NCI-H1105 treated with DMSO at 0.1 percent for 48 hours (cell line): ENCODE measurements at places on chromosomes 3 and 15.

DNA sequence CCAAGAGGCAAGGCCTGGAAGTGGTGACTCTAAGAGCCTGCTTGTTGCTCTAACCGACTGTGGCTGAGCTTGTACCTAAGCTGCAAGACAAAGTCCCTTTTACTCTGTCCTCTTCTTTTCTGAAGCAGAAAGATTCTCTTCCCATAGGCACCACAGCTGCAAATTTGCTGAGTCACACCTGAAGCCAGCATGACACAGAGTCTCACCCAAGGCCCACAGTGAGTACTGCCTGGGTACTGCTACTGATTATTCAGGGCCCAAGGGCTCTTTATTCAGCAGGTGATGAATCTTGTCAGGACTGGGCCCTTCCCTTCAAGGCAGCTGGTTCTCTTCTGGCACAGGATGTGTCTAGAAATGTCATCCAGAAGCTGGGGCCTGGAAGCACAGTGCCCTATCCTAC lies 18.9 kb upstream of the TIGIT start:
- no peak for DNase-seq

GRCh38 chr3:102205647-102206046 lies 229.2 kb upstream of the ZPLD1 start:
- no peak for DNase-seq

DNA sequence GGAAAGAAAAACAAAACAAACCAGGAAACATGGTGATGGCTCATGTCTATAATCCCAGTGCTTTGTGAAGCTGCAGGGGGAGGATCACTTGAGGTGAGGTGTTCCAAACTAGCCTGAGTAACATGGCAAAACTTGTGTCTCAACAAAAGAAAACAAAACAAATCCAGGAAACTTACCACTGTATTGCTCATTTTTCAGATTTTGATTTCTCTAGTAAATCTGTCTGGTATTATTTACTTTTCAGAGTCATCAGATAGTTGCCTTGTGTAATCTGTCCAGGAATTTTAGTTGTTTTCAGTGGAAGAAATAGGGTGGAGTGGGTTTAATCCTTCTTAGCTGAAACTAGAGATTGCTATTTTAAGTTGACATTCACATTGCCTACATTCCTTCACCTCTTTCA lies 91.8 kb upstream of the ALCAM start:
- no peak for DNase-seq

DNA sequence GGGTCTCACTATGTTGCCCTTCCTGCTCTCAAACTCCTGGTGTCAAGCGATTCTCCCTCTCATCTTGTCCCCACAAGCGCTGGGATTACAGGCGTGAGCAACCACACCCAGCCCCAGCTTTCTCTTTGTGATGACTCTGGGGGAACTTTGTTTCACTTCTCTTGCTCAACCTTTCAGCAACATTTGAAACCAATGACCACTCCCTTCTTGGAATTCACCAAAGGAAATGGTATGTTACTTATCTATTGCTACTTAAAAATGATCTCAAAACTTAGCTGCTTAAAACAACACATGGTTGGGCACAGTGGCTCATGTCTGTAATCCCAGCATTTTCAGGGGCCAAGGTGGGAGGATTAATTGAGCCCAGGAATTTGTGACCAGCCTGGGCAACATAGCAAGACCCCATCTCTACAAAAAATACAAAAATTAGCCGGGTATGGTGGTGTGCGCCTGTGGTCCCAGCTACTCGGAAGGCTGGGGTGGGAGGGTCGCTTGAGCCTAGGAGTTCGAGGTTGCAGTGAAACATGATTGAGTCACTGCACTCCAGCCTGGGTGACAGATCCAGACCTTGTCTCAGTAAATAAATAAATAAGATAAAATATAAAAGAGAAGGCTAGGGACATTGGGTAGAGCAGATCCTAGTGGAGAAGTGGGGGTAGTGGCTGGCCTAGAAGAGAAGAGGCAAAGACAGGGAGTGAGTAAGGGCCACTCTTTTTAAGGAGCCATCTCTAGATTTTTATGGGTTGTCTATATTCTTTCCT lies 10.3 kb upstream of the COPG1 start:
- DNase-seq = no peak

DNA sequence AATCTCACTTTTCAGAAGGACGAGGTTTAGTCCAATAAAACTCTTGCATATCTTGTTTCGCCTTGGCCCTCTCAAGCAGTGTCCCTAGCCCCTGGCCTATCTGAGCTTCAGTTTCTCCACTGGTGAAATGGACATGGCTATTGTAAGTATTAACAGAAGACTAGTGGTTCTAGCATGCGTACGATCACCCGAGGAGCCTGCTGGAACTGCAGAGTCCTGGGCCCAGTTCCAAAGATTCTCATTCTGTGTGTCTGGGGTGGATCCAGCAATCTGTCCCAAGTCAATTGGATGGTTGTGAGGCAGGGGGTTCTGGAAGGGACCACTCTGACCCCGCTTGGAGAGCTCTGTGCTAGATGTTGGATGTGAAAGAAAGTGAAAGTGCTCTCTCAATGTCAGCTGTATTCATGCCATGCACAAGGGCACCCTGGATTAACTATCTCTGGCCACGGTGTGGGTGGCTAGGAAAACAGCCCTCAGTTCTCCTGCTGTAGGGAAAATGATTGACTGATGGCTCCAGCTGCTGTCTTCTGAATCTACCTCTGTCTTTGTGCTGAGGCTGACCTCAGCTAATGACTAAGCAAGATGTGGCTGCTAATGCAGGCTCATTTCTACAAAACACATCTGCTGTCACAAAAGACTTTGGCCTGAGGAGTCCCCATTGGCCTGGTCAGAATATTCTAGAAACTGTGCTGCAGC lies 1.9 kb upstream of the PLA1A start:
- no peak for DNase-seq

GRCh38 chr3:33218446-33219174 lies at the start of gene SUSD5:
SUSD5 (minus strand) TSS chr3:33218810; CDS start chr3:33218797, 13 bp downstream.
- peak; percentile 44 for DNase-seq

GRCh38 chr3:128170866-128171516 lies 17.7 kb downstream of the EEFSEC start:
- peak; percentile 66 for DNase-seq

DNA sequence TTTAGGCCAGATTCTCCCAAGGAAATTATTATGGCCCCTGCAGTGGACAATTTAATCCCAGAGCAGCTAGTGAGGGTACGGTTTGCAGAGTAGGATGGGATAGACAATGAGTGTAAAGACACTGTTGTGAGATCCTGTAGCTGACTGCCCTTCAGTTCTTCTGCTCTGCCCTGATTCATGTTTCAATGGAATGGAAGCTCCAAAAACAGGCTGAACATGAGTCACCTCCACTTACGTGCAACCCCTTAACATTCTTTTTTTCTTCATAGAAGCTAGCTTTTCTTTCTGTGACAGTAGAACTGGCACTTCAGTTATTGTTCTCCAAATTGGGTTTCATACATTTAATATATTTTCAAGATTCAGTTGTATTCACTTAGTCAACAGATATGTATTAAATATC lies 32.1 kb downstream of the CLDN18 start:
- no peak for DNase-seq

- no peak for DNase-seq
These were observed 113.8 kb upstream of the STRIT1 start for GRCh38 chr3:155407331-155407730.

DNA sequence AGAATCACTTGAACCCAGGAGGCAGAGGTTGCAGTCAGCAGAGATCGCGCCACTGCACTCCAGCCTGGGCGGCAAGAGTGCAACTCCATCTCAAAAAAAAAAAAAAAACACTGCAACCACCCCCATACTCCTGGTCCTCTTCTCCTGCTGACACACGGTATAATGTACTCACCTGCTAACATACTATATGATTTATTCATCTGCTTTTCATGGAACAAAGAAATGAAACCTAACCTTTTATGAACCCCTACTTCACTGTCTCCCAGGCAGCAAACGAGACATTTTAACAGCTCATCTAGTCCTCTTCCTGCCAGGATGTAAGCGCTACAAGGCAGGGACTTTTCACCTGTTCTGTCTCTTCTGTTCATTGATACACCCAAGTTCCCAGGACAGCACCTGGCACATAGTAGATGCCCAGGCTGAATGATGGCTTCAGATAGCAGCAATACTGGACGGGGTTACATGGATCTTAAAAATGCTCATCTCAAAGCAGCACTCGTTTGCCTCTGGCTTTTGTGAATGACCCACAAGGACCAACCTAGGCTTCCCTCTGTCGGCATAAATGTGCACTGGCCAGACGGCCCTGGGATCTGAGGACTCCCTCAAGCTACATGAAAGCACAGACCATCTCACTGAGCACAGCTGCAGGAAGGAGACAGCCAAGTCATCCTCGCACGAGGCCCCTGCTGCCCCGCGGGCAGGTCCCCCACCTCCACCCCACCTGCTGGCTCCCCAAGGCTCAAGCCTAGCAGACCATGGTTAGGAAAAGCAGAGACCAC lies 20.3 kb downstream of the XXYLT1 start:
- DNase-seq = peak; percentile 38

DNA sequence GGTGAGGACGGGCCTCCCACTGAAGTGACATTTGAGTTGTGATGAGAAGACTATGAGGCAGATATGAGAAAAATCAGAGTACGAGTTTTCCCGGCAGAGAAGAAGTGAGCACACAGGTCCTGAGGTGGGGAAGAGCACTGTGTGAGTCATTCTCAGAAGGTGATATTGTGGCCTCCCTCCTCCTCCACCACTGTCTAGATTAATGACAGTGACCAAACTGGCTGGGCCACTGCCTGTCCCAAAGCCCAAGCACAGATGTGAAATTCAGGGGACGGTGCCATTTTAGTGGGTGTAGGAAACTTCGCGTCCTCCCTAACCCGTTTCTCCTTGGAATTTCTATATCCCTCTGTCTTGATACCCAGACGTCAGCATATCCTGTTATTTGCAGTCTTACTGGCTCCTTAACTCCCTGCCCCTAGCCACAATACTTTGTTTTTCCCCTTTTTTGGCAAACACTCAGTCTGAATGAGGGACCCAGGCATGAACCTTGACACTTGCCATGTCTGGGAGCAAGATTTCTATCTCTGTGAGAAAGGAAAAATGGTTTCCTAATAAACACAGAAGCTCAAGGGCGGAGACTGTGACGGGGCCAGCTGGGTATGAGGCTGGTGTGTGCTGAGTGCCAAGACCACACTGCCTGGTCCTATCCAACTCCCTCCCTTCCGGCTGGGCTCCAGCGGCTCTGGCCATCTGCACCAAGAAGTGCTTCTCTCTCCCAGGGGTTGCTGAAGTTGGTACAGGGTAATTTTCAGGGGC lies 15.2 kb downstream of the PRICKLE2 start:
- no peak for DNase-seq

DNA sequence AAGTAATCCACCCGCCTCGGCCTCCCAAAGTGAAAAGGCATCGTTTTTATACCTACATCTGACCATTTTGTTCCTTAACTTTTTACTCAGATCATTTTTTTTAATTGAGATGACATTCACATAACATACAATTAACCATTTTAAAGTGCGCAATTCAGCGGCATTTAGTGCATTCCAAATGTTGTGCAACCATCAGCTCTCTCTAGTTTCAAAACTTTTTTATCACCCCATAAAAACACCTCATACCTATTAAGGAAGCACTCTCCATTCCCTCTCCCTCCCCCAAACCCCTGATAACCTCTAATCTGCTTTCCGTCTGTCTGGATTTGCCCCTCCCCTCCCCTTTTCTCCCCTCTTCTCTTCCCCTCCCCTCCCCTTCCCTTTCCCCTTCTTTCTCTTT lies 310.1 kb downstream of the UACA start:
- DNase-seq = no peak

DNA sequence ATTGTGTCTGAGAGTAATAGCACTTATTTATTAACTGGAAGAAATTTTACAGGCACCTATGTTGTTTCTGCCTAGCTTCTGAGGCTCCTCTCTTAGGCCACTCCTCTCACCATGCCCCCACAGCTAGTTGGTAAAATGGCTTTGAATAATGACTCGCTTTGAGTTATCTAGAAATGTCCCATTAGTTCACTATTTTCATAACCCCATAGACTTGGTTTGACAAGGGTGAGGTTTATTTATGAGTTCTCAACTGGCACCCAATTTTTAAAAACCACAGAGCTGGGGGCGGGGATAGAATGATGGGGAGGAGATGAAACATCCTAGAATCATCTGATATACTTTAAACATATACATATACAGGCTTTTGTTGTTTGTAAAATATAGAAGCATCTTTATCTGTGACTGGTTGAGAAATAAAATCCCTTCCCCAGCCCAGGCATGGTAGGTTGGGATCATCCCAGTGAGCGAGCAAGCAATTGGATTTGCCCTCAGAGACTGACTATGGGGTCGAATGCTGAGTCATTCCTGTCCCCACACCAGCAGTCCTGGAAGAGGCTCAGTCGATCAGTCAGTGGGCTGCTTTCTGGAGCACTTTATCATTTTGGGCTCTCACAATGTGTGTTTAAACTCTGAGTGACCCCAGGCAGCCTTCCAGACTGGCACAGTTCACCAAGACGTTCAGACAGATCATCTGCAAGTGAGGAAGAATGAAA lies 60.2 kb upstream of the TSEN2 start:
- DNase-seq = no peak

- DNase-seq = no peak
These were observed 58.2 kb downstream of the FGD5 start for GRCh38 chr3:14876921-14877333.

- DNase-seq = peak; percentile 18
These were observed 262.1 kb upstream of the TGFBR2 start for GRCh38 chr3:30344288-30344687.

DNA sequence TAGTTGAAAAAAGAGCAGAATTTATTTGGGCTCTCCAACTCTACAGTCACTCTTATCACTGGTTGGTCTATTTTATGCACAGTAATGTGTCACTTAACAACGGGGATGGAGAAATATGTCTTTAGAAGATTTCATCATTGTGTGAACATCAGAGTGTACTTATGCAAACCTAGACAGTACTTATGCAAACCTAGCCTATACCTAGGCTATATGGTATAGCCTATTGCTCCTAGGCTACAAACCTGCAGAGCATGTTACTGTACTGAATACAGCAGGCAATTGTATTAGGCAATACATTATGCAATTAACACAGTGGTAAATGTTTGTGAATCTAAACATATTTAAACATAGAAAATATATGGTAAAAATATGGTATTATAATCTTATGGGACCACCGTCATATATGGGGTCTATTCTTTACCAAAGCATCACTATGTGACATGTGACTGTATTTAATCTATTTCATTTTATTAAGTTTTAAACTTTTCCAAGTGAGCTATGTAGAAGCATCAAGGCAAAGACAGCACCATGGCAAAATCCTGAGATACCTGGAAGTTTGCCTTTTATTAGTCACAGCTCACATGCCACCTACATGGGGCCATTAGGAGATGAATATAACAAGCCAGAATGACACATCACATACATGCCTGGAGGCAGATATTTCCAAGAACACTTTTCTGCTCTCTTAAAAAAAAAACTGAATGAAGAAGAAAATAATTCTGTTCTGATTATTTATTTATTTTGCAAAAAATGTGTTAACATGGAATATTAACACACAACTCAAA lies 537.4 kb downstream of the TUSC7 start:
- no peak for DNase-seq

DNA sequence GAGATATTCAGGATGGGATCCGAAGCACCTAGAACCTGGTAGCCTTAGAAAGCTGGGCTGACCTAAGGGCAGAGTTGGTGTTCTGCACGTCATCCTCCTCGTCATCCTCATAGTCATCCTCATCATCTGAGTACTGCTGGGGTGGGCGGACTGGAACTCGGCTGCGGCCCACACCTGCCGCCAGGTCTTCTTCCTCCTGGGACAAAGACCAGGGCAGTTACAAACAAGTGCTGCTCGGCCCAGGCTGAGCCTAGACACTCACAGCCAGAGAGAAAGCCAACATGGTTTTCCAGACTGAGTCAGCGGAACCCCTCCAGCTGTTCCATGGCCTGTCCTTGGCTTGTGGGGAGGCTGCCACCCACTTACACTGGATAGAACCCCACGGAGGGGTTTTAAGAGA lies 40.5 kb downstream of the SEMA3G start:
- no peak for DNase-seq
